ENCODE measurements at places on chromosomes 2 and 18.

DNA sequence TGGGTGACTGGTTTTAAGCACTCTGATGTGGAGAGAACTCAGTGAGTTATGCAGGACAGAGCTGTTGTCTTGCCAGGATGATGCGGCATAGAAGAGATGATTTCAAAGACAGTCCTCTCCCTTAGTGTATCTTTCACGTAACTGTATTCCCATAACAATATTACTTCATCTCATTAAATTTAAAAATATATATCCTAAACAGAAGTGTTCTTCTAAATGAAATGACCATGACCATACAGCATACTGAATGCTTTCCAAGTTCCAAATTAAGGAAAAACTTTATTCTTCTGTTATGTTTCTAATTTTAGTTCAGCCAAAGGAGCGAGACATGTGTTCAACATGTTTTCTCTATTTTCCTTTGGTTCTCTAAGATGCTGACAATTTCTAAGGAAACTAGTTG, 600.1 kb upstream of the FSHR start:
- no peak for DNase-seq

GRCh38 chr2:68196120-68196716, 38.5 kb downstream of the PNO1 start:
- DNase-seq, result peak; percentile 66

DNA sequence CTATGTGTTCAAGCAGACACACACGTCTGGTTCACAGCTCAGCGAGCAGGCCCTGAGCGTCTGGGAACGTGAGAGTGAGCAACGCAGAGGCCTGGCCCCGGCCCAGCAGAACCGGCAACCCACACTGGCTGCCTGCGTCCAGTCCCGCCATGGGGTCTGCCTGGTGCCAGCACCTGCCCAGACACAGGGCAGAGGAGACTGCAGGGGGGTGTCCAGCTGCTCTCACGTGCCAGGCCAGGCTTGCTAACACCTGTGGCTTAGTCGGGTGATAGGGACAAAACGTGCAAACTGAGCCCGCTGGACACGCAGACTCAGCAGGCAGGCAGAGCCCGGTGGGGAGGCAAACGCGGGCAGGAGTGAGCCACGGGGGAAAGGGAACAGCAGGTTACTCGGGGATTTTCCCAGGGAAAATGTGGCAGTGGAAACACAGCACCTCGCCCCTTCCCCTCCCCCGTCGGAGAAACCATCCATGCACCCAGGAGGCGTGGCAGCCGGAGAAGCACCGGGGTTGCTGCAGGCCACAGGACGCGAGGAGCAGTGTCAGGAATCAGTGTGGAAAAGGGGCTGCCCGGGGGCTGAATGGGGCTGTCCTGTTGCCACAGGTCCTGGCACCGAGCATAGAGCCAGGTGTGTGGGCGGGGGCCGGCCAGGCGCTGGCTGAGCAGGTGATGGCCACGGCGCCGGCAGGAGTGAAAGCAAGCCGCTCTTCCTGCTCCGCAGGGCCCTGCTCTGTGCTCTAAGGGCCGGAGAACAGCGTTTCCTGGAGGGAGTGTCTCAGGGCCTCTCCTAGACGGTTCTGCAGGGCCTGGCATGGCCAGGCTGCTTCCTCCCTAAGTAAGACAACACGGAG, 154.7 kb downstream of the HDAC4 start:
- no peak for DNase-seq

DNA sequence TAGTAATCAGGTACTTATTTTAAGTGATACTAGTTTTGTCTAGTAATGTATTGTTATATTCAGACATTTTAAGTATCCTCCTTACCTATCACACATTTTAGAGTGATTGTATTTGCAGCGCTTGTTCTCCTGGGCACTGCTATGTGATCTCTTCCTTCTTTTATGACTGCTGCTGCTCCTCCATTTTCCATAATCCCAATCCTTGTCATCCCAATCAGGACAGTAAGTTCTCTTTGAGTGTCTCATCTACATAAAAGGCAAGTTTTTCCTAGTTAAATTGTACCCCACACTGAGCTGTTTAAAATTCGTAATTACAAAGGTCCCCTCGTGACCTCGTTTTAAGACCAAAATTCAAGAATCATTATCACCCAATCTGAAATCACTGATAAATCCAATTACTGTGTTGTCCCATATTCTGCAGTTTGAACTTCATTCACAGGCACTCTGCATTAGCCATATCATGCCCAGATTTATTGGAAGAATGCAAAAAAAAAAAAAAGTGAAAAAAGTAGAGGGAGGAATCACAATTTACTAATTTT, 2.8 kb downstream of the CLK1 start:
- peak; percentile 18 for DNase-seq

GRCh38 chr18:34626404-34627136, 83.5 kb upstream of the DTNA start:
- DNase-seq, result no peak

DNA sequence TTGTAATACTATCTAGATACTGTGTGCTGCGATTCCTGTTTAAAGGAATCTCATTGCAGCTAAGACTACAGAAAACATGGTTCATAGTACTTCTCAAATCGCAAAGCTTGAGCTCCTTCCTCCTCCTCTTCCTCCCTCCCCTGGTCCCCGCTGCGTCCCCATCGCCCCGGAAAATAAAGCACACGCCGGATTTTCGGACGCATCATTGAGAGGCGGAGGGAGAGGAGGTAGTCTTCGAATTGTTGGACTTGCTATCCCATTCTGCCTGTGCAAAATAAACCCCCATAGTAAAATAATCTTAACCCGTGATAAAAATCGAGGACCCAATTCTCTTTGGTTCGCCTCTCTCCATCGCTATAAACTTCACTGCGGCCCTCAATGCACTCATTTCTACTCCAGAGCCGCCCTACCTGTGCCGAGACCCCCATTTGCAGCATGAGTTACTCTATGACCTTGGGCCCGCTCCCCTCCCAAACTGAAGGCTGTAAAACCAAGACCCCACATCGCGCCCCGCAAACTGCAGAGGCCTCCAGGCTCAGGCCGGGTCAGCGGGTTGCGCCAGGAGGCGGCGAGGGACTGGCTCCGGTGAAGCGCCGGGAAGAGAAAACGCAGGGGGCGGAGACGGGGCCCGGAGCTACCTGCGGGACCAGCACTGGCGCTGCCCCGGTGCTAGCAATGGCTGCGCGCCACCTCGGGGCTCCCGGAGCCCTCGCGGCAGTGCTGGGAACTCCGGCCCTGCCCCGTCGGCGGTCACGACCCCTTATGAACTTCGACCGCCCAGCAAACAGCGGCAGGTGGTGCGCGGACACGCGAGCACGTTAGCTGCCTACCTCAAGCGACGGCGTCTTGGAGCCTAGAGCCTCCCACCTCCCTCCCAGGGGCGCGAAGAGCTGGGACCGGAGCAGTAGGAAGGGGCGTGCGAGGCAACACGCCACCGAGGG, 649 bp downstream of the ESCO1 start:
- DNase-seq, result peak; percentile 92

DNA sequence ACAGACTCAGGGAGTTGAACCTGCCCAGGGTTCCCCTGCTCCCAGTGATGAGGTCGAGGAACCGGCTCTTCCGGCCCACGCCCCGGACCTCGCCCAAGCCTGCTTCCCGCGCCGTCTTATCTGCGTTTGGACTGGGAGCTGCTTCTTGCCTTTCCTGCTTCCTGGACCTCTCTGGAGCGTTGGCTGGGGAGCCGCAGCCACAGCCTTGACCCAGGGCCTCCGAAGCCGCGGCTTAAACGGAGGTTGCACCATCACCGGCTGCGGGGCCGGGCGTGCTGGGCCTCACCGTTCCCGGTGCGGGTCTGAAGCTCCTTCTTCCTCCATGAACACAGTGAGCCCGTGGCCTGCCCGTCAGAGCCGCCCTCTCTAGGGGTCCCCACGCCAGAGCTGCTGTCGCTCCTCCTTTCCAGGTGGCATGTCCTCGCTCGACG, 13.3 kb downstream of the NTSR2 start:
- DNase-seq, result no peak

- DNase-seq, result no peak
Measured at GRCh38 chr2:176490061-176490861, 221.0 kb downstream of the MTX2 start.

DNA sequence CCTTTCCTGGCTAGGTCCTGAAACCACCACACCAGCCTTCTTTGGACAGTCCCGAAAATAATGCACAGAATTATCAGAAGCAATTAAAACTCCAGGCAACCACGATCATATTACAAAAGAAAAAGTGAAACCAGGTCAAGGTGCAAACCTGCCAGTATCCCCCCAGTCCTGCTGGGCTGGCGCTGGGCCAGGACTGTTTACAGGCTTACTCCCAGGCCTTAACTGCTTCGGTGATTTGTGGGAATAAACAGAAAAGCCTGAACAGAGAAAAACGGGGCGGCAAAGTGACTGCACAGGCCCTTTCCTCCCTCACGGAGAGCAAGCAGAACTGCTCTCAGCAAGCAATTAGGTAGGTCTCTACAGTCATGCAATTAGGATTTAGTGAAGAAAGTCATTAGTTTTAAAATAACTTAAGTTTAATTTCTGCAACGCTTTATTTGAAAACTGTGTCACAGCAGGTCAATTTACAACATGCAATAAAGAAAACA, 1.3 kb downstream of the HDAC4 start:
- peak; percentile 60 for DNase-seq

DNA sequence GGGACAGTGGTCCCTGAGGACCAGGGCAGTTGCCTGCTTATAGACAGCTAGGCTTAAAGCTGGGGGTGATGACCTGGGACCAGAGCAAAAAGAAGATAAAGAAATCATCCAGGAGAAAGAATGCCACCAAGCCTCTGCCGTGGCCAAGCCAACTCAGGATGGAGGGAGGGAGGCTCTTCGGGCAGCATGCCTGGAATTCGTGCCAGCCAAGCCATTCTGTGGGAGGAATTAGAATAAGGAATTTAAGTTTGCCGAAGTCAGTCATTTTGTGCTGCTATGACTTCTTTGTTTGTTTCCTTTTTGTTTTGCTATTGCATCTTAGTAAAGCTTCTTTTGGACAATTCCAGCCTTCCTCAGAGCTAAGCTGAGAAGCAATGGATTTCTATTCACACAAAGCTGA, 124.1 kb downstream of the EN1 start:
- no peak for DNase-seq

DNA sequence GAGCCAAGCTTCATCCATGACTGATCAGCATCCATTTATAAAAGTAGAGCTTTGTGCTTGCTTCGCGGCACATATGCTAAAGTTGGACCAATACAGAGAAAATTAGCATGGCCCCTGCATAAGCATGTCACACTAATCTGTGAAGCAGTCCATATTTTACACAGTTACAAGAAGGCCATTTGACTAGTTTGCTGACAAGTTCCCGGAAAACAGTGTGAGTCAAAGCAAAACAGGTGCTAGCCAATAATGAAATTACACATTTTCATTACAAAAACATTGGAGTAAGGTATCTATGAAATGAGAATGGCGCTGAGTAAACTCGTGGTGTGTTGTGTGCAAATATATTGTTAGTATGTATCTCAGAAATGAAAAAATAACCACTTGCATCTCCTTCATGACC, 4.7 kb downstream of the ANKRD62 start:
- DNase-seq, result no peak

- no peak for DNase-seq
Measured at GRCh38 chr2:21740484-21740883, 616.7 kb downstream of the TDRD15 start.

DNA sequence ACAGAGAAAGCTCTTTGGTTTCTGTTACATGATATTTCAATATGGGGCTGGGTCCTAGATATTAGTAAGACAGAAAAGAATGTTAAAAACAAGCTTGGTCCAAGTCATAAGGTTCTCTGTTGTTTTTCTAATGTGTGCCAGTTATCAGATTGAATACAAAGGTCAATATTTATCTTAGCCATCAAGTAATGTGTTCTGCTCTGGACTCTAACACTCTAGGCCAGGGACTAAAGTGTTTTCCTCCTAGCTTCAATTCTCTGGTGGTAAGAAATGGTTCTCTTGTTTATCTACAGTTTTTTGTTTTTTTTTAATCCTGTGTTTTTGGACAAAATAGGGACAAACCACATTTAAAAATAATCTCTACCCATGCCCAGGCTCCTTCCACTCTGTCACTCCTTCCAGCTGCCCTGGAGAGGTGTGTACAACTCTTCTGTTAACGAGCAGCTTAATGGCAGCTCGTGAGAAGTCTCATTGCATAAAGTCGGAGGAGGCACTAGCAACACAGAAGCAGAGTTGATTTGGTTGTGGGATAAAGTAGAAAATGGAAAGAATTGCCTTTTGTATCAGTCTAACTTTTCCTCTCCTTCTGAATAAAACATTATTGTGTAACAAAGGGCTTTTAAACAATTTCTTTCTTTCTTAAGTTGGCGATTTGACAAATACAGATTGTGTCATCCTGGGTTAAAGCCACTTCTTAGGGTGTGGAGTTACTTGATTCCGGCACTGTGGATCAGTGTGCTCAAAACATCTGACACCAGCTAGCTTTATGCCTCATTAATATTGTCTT, 8.0 kb upstream of the SESTD1 start:
- DNase-seq, result no peak

DNA sequence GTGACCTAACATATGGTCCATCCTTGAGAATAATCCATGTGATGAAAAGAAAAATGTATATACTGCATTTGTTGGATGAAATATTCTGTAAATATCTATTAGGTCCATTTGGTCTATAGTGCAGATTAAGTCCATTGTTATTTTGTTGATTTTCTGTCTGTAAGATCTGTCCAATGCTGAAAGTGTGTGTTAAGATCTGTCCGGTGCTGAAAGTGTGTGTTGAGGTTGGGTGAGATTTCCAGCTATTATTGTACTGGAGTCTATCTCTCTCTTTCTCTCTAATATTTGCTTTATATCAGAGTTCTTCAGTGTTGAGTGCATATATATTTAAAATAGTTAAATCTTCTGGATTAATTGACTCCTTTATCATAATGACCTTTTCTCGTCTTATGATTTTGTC, 828.8 kb upstream of the CRIM1 start:
- no peak for DNase-seq

GRCh38 chr2:677056-677958, at the start of gene TMEM18:
Gene TMEM18, minus strand, starts transcription at chr2:677406. Its CDS starts 61 bp downstream, at chr2:677345.
- peak; percentile 99 for DNase-seq

GRCh38 chr2:124309563-124310138, 284.6 kb downstream of the CNTNAP5 start:
- no peak for DNase-seq

- DNase-seq, result no peak
Measured at GRCh38 chr2:221410487-221410886, 161.6 kb downstream of the EPHA4 start.

GRCh38 chr2:27831279-27832050, 58.7 kb downstream of the RBKS start:
- no peak for DNase-seq

- peak; percentile 53 for DNase-seq
Measured at GRCh38 chr18:35085450-35086380, 44.5 kb downstream of the MAPRE2 start.

GRCh38 chr2:205947621-205948495, 138.1 kb downstream of the INO80D start:
- DNase-seq, result peak; percentile 52

DNA sequence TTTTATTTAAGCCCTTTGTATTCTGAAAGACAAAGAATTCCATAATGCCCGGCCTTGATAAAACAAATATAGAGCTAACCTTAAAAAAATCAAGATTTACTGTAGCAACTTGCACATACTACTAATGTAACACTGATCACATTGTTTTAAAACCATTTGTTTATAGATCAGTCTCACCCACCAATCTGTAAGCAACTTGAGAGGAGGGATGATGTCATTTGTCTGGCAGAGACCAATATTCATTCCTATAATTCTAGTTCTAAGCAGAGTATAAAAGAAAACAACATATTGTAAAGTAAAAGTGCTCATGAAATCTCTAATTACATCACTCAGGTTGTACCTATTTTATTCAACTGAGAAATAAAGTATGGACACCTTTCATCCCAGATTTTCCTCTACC, 380.6 kb downstream of the TGIF1 start:
- DNase-seq, result no peak
